D341Med (cell line): ENCODE measurements at places on chromosomes 5 and 9.

- DNase-seq, result no peak
Measured at GRCh38 chr9:126329476-126330275, 3.0 kb downstream of the MVB12B start.

GRCh38 chr5:72618708-72619107 lies 111.5 kb upstream of the ZNF366 start:
- DNase-seq, result no peak

GRCh38 chr9:5549658-5550650 lies 39.6 kb downstream of the PDCD1LG2 start:
- no peak for DNase-seq

DNA sequence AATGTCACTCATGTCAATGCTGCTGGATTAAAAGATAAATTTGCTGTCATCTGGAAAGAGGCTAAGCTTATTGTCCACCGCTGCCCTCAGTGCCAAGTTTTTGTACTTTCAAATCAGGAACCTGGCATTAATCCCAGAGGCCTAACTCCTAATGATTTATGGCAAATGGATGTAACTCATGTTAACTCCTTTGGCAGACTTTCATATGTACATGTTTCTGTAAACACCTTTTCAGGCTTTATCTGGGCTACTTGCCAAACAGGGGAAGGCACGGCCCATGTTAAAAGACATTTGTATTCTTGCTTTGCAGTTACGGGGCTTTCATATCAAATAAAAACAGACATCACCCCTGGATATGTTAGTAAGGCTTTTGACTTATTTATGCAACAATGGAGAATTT lies 608.0 kb upstream of the ACO1 start:
- peak; percentile 25 for DNase-seq

DNA sequence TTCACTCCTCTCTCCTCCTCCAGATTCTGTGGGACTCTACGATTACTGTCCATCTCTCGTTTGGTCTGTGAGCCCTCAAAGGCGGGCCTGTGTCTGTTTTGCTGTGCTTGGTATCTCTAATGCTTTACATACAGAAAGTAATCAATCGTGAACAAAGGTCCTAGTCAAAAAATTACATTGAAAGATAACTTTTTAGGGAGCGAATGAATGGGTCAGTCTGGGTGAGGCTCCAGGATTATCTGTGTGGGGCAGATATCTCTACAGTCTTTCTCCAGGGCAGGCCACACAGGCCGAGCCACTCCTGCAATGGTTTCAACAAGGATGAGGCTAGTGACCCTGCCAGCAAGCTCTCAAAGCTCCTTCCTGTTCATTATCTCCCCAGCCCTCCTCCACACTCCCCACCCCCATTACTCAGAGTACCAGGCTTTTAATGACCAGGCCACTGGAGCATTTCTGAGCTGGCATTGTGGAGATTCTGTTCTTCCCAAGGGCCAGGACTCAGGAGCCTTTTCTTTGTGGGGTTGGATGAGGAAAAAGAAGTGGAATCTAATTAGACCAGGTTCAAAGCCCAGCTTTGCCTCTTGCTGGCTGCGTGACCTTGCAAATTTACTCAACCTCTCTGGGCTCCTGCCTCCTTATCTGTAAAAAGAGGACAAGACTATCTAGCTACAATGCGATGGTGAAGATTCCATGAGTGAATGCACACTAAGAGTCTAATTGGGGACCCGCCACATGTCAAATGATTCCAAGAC lies 10.2 kb downstream of the CORO2A start:
- DNase-seq, result no peak

DNA sequence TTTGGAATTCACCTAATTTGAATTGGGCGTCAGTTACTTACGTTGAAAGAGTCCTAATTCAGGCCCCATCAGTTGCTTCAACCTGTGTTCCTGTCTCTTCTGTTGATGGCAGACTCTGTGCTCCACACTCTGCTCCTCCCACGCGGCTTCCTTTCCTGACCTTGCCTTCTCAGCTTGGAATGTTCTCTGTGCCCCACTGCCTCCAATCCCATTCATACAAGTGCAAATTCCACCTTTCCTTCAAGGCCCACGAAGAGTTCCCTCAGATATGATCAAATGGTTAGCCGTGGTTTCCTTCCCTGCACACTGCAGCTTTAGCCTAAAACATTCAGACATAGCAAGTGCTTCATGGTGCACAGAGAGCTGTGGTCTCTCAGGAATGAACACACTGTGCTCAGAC lies 65.7 kb downstream of the SREK1 start:
- DNase-seq, result no peak

- DNase-seq, result no peak
Measured at GRCh38 chr9:112731971-112732370, 14.1 kb upstream of the INIP start.

DNA sequence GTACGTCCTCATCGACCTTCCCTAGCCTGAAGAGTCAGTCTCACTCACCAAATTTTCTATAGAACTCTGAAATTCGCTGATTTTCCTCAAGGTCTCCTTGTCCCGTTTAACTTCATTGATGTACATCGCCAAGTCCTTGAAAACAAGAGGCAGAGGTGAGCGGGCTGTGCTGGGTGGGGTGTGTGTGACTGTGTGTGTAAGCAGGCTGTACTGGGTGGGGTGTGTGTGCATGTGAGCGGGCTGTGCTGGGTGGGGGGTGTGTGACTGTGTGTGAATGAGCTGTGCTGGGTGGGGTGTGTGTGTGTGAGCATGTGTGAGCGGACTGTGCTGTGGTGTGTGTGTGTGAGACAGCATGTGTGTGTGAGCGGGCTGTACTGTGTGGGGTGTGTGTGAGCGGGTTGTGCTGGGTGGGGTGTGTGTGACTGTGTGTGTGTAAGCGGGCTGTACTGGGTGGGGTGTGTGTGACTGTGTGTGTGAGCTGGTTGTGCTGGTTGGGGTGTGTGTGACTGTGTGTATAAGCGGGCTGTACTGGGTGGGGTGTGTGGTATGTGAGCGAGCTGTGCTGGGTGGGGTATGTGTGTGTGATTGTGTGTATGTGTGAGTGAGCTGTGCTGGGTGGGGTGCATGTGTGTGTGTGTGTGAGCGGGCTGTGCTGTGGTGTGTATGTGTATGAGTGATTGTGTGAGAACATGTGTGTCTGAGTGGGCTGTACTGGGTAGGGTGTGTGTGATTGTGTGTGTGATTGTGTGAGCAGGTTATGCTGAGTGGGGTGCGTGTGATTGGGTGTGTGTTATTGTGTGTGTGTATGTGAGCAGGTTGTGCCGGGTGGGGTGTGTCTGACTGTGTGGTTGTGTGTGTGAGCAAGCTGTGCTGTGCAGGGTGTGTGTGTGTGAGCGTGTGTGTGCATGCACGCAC lies 53.8 kb upstream of the SARDH start:
- no peak for DNase-seq

- DNase-seq, result no peak
Measured at GRCh38 chr9:80586786-80587330, 1015.1 kb downstream of the TLE4 start.

DNA sequence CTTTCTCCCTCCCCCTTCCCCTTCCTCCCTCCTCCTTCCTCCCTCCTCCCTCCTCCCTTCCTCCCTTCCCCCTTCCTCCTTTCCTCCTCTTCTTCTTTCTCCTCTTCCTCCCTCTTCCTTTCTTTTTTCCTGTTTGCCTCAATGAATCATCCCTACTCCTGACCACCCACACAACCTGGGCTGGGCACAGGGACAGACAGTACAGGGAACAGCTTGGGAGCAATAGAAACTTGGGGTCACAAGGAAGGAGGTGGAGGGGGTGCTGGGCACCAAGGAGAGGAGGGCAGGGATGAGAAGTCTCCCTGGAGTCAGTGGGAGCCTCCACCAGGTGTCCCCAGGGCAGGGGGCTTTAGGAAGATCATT lies 5.0 kb downstream of the TTC16 start:
- no peak for DNase-seq

DNA sequence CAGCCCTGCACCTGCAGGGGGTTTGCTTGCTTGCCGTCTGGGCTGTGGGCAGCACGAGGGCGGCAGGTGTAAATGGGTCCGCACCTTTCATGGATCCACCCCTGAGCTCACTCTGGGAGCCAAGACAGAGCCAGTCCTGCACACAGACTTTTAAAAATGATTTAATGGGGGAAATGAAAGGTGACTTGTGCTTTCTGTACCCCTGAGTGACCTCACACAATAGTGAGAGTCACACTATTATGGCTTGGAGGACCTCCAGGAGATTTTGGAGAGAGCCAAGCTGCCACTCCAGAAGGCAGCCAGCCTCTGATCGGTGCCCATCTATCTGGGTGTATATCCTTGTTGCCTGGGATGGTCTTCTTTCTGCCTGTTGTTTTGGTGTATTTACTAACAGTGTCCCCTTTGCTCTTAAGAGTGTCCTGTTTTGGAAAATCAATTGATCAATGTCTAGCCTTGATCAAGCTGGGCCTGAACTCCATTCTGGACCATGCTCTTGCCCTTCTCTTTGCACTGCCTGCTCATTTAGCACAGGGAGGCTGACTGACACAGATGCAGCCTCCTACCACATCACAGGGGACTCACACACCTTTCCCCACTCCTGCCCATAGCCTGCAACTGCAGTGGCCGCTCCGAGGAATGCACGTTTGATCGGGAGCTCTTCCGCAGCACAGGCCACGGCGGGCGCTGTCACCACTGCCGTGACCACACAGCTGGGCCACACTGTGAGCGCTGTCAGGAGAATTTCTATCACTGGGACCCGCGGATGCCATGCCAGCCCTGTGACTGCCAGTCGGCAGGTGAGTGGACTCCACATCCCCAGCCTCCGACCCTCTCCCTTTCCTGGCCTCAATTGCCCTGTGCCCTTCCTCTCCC lies 29.5 kb downstream of the LAMC3 start:
- no peak for DNase-seq

- no peak for DNase-seq
Measured at GRCh38 chr5:68440245-68440644, 224.7 kb downstream of the PIK3R1 start.

GRCh38 chr9:12224449-12224848 lies 468.7 kb upstream of the TYRP1 start:
- DNase-seq, result no peak

DNA sequence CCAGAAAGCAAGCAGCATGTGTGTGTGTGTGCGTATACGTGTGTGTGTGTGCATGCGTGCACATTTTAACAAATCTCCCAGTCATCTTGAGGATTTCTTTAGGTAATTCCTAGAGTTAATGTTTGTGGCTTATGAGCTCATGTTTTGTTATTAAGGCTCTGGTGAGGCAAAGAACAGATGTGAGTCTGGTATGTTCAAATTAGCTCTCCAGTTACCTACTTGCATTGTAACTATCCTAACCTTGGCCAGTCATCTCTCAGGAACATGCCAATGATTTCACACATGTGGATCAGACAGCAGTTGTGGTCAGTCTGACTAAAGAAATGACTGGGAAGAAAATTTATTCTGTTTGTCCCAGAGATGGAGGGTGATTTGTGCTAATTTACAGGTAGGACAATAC lies 163.1 kb downstream of the IZUMO3 start:
- DNase-seq, result no peak

DNA sequence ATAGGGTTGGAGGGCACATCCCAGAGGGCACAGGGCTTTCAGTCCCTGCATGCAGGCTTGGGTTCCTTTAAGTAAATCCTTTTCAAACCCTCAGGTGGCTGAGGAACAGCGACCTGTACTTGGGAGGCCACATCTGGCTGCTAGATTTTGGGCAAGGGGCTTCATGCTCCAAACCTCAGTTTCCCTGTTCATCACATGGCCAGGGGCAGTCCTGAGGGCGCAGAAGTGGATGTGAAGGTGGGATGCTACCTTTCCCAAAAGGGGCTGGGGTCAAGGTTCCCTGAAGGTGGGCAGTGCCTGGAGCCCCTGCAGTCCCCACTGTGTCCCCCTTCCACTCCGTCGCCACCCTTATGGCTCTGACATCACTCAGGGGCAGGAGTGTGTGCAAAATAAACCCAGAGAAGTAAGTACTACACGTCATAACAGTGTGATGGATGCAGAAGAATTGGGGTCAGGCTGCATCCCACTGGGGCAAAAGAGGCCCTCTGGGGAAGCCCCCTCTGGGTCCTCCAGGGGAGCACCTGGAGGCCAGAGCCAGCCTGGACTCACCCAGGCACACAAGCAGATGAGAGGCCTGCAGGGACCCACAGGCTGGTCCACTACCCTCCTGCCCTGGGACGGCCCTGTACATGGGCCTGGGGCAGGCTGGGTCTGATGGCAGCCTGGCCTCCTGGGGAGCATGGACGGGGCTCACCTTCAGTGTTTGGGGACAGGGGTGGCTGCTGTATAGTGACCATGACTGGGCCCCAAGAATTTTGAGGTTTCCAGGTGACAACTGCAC lies 1.9 kb upstream of the CARD19 start:
- no peak for DNase-seq

GRCh38 chr5:154862766-154863165 lies 4.3 kb downstream of the CNOT8 start:
- no peak for DNase-seq

DNA sequence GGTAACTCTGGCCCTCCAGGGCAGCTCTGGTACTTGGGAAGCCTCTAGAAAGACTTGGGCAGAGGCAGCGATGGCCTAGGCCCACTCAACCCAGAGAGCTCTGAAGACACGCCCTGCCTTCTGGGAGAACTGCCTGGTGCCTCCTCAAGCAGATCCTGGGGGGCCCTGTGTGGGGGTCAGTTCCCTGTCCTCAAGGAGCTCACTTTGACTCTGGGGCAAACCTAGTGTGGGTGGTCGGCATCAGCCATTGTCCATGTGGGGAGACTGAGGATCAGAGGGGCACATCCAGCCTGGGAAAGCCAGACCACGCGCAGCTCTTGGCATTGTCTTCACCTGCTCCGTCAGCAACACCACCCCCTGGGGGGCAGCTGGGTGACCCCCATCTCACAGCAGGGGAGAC lies 28.0 kb downstream of the ABO start:
- DNase-seq, result no peak

GRCh38 chr5:102792705-102793104 lies 37.6 kb downstream of the PAM start:
- DNase-seq, result no peak

DNA sequence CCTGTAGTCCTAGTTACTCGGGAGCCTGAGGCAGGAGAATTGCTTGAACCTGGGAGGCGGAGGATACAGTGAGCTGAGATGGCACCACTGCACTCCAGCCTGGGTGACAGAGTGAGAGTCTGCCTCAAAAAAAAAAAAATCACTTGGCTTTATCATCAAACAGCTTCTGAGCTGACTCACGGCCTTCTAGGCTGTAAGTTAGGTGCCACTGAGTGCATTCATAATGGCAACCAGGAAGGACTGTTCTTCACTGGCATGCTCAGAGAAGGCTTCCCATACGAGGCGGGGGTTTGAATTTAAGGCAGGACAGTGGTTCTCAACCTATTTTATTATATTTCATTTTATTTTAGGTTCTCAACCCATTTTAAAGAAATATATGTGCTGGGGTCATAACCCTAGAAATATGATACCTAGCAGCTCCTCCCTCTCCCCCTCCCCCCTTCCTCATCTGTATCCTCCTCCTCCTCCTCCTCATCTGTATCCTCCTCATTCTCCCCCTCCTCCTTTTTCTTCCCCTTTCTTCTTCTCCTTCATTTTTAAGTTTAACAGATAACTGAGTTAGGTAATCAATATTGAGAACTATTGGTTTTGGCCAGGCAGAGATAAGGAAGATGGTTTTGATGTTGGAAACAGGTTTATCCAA lies 19.0 kb upstream of the LHFPL2 start:
- no peak for DNase-seq
